ENCODE measurements at places on chromosomes 2 and 18.

DNA sequence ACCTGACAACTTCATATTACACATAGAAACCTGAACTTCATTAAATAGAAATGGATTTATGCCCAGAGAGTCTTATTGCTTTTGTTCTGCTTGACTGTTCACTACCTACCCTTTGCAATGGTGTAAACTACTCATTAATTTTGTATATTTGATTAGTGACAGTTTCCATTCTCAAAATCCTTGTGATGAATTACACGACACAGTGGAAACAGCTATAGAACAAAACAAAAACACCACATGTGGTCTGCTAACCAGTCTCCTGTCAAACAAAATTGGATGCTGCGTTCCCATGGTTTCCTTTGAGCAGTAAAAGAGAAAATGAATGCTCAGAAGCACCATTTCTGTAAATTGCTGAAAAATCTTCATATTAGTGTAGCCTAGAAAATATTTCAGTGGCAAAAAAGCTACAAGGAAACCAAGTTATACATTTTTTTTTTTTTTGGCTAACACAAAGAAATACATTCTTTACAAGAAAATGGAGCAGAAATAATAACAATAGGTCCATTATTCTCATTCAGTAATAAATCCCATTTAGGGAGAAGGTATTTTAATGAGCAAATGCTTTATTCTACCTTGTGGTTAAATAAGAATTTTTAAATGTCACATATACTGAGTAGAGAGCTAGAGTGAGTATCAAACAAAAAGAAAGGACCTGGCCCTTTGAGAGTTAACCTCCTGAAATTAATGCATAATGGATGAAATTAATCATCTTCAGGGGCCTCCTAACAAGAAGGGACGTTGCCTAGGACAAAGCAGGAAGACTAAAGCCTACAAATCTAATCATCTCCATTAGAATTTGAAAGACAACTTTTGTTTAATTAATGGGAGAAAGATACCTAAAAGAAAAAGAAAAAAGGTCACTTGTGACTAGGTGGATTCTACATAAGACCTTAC lies 355.1 kb upstream of the ZC3H15 start:
- DNase-seq = no peak

DNA sequence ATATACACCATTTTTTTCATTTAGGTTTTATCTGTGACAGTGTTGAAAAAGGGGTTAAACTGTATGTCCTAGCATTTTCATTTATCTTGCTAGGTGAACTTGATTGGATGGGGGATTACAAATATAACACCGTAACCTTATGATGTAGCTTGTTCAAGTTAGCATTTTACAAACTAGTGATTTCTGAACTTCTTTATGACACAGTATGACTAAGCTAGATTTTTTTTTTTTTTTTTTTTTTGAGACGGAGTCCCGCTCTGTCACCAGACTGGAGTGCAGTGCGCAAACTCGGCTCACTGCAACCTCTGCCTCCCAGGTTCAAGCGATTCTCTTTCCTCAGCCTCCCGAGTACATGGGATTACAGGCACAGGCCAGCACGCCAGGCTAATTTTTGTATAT lies 47.1 kb downstream of the KCMF1 start:
- DNase-seq = no peak

GRCh38 chr2:150485114-150485870 lies 2.2 kb downstream of the RND3 start:
- DNase-seq = peak; percentile 69

DNA sequence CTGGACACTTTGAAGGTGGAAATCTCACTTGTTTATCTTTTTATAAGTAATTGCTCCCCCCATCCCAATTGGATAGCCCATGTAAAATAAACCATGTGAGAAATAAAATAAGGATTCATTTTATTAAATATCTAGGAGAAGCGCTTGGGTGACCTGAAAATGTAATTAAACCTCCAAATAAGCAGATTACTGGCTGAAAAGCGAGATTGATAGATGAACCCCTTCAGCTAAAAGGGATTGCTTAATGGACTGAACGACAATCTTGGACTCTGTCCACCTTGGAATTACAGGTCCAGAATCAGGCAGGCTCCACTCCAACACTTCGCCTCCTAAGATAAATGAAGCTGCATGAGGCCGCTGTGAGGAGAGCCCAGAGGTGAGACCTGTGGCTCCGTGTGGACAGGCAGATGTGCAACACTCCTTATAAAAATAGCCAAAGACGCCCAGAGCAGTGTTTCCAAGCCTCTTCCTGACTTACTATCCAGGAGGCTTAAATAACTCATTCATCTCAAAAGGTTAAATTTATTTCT lies 441.5 kb downstream of the MTX2 start:
- DNase-seq = no peak

GRCh38 chr2:205734436-205735037 lies 52.2 kb downstream of the NRP2 start:
- peak; percentile 92 for DNase-seq

DNA sequence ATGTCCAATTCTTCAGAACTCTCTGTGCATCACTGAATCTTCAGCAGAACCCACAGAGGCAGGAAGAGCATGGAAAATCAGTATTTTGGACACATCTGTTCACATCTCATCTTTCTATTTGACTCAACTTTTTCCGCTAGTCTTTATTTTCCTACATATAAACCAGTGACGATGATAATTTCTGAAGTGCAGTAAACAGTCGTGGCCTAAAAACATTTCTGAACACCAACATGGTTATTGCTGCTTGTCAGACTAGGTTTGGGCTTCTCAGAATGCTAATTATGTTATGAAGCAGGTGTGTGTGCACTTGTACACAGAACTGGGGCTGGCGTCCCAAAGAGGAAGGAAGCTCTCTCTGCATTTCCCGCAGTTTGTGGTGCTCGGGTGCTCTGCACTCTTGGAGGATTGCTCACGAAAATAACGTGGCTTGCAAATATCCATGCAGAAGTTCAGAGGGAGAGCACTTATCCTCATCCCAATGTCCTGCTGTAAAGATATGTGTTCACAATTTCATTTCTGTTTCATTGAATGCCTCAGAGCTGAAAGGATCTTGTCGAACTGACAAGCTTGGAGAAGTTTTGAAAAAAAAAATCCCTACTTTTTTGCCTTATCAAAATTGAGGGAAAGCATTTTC lies 50.8 kb downstream of the EDAR start:
- DNase-seq = no peak

DNA sequence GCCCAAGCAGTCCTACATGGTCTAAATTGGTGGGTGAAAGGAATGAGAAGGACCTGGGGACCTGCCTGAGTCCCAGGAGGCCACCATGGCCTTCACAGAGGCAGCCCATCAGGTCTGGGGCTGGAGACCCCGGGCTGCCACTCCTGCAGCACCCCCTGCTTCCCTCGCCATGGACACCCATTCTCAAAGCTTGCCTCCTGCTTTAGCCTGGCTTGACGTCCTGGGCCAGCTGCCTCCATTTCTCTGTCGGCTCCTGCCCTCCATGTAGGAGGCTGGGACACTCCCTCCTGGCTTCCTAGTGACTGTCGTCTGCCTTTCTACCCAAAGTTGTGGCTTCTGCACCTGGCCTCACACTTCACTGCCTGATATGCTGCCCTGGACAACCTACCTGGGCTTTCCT lies 198.6 kb downstream of the FAM210A start:
- DNase-seq = no peak

- DNase-seq = no peak
Observed at GRCh38 chr2:161161074-161161706, 962 bp downstream of the TANK start.

- peak; percentile 83 for DNase-seq
Observed at GRCh38 chr2:28063492-28063962, 173.0 kb downstream of the BABAM2 start.

DNA sequence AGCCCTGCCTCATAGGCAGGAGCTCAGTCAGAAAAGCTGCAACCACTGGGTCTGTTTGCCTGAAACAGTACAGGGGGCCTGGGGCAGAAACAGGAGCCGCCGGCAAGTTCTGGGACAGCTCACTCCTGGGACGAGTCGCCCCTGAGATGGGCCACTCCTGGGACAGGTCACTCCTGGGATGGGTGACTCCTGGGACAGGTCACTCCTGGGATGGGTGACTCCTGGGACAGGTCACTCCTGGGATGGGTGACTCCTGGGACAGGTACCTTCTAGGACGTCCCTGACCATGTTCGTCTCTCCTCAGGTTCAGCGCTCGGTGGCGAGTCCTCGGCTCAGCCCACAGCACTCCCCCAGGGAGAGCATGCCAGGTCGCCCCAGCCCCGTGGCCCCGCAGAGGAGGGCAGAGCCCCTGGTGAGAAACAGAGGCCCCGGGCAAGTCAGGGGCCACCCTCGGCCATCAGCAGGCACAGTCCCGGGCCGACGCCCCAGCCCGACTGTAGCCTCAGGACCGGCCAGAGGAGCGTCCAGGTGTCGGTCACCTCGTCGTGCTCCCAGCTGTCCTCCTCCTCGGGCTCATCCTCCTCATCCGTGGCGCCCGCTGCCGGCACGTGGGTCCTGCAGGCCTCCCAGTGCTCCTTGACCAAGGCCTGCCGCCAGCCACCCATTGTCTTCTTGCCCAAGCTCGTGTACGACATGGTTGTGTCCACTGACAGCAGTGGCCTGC lies 51.8 kb downstream of the NTSR2 start:
- DNase-seq = no peak

Measured in fibroblast of skin of right quadriceps (primary cell).